Stimulated activated CD4-positive, alpha-beta T cell treated with anti-CD3 and anti-CD28 coated beads, TNF-alpha, amount 100 ng/mL, for 48 hours (primary cell): ENCODE measurements at places on chromosomes 11 and 22.

DNA sequence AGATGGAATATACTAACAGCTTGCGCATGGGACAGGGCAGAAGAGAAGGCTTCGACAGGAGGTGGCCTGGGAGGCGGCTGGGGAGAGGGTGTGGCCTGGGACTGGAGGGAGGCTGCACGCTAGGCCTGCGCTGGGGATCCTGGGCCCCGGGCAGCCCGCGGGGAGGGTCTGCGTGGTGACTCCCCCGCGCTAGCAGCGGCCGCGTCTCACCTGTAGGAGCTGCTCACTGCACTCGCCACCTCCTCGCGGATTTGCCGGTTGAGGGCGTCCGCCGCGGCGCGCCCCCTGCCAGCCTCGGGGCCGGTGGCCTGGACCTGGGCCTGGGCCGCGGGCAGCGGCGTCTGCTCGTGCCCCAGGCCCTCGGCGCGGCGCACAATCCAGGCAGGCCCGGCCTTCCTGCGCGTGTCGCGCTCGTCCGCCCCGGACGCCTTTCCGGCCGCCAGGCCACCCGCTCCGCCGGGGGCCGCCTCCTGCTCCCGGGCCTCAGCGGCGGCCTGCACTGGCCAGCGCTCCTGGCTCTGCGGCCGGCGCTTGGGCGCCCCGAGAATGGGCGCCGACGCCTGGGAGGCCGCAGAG lies 1.5 kb downstream of the MAP6 start:
- no peak for DNase-seq

- DNase-seq = peak; percentile 59
These were observed 66.5 kb downstream of the BMAL1 start for GRCh38 chr11:13343931-13344717.

DNA sequence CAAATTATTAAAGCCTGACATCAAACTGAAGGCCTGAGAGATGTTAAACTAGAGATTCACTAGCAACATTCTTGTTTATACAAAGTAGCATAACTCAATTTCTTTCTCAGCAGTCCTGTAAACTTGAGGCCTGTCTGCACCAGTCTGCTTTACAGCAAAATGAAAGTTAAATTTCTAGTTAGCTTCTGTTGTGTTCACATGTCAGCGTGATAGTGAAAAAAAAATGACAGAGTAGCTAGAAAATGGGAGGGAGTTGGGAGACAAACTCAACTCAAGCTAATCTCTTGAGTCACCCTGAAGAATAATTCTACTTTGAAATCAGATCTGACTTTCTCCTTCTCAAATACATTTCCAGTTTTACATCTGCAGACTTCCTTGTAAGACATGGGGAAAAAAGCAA lies 6.5 kb downstream of the RBFOX2 start:
- no peak for DNase-seq

DNA sequence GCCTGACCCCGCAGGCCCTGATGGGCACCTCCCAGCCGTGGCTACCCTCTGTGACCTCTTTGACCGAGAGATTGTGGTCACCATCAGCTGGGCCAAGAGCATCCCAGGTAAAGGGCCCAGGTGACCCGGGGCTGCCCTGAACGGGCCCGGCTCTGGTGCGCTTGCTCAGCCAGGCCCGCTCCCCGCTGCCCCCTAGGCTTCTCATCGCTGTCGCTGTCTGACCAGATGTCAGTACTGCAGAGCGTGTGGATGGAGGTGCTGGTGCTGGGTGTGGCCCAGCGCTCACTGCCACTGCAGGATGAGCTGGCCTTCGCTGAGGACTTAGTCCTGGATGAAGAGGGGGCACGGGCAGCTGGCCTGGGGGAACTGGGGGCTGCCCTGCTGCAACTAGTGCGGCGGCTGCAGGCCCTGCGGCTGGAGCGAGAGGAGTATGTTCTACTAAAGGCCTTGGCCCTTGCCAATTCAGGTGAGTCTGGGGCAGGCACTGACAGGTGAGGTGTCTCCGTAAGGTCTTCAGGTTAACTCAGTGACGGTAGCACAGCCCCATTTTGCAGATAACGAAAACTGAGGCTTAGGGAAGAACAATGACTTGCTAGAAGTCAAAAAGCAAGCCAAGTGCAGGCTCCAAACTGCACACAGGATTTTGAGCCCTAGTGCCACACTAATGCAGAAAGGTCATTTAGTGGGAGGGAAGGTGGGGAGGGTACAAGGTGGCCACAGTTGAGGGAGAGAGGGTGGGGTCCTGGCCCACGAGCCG lies 2.4 kb downstream of the TRMT112 start:
- DNase-seq = no peak

DNA sequence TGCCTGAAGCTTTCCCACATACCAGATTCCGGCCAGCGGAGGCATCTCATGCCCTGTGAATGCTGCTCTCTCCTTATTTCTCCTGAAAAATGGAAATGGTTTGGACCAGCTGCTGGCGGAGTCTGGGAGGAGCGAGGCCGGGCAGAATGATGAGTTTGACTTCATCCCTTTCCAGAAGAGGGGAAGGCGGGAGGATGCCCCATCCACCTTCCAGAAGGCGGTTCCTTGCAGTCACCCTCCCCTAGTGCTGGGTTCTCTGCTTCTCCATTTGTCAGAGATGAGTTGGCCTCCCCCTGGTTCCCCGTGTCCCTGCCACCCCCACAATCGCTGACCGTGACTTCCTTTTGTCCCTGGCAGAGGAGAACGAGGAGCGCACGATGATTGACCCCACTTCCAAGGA lies 75.6 kb downstream of the PARVB start:
- DNase-seq = no peak

GRCh38 chr11:118418766-118419165 lies 17.4 kb downstream of the ATP5MG start:
- DNase-seq = no peak

DNA sequence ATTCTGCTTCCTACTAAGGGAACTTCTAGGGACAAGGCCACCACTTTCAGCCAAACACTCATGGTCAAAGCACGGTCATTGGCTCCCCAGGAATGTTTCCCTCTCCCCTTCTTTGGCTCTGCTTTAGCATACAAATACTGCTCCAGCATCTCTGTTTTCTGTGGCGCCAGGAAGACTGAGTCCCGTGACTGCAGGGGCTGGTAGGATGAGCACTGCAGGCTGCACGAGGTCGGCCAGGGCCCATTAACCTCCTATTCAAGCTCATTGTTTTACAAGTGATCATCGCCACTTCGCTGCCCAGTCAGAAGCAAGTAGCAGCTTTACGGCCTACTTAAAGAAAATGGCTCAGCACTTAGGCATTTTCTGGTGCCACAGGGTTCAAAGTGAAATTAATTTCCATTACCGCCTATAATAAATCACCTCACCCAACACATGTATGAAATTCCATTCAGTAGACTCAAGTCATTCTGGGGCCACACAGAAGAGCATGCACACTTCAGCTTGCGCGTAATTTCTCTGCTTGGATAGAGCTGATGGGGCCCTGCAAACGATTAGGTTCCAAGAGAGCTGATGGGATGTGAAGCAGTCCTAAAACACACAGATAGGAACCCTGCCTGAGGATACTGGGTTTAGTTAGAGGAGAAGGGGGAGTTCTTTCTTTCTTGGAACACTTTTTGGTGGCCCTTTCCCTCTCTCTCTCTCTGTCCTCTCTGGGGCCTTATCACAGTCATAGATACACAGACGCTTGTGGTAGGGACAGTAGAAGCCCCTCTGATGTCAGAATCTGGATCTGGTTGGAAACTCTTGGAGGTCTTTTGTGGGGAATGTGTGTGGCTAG lies 173.7 kb downstream of the KIF18A start:
- no peak for DNase-seq

DNA sequence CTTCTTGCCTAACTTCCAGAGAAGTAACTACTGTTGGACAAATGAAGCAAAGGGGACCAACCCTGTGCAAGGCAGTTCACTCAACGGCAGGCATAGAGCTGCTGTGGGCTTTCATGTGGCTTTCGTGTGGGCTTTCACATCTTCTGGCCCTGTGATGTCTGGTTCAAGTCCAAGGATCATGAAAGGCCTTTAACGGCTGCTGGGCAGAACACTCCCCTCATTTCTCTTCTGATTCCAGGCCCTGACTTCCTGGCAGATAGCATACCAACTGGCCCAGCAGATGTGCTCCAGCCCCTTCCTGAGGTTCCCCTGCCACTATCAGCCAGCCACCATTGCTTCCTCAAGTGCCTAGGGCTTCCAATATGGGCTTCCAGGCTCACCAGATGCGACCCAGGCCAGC lies 28.7 kb upstream of the CTR9 start:
- DNase-seq = no peak

- no peak for DNase-seq
These were observed 191.0 kb downstream of the MIAT start for GRCh38 chr22:26848244-26848920.

DNA sequence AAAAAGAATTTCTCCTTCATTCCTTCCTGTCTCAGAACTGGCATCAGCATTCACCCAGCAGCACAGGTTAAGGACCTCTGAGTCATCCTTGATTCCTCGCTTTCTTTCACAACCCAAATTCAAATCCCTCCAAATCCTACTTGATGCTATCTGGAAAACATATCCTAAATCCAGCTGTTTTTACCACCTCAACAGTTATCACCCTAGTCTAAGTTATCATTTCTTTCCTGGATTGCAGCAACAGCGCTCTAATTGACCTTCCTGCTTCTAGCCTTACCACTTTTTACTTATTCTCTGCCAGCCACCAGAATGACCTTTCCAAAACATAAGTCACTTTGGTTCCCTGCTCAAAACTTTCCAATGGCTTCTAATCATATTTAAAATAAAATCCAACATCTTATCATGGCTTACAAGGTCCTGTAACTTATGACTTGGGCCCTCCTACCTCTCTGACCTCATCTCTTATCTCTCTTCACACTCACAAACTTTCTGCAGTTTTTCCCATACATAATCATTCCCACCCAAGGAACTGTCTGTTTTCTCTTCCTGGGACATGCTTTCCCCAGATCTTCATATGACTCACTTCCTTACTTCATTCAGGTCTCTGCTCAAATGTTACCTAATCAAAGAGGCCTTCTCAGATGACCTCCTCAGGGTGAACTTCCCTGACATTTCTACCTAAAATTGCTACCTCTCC lies 119.4 kb downstream of the TTC28 start:
- DNase-seq = no peak
